Daoy (cell line): ENCODE measurements at places on chromosomes 2 and 18. TPM values are rescaled to one million over a fixed set of nuclear protein-coding genes. Genes with fewer than 3 reads are reported as not detected.

The NPPC gene
- total RNA-seq = not detected in 2 replicates

The C2orf66 gene
- not detected in 2 replicates for total RNA-seq

The HS6ST1 gene
- 10.3 and 13.0 TPM in 2 replicates for total RNA-seq

The EML6 gene
- total RNA-seq = 1.0 and 2.1 TPM in 2 replicates

The NEU4 gene
- not detected in 2 replicates for total RNA-seq

The DIPK1C gene
- total RNA-seq = not detected in 2 replicates

The OTOS gene
- 0.34 TPM in 1 of 2 replicates, not detected in the other for total RNA-seq

The COL4A3 gene
- total RNA-seq = 0.06 TPM in 1 of 2 replicates, not detected in the other

GRCh38 chr2:64607381-64608304, 46.1 kb downstream of the SERTAD2 start:
- no peak for DNase-seq

GRCh38 chr18:11388755-11389680, 220.4 kb upstream of the SLC35G4 start:
- no peak for DNase-seq

DNA sequence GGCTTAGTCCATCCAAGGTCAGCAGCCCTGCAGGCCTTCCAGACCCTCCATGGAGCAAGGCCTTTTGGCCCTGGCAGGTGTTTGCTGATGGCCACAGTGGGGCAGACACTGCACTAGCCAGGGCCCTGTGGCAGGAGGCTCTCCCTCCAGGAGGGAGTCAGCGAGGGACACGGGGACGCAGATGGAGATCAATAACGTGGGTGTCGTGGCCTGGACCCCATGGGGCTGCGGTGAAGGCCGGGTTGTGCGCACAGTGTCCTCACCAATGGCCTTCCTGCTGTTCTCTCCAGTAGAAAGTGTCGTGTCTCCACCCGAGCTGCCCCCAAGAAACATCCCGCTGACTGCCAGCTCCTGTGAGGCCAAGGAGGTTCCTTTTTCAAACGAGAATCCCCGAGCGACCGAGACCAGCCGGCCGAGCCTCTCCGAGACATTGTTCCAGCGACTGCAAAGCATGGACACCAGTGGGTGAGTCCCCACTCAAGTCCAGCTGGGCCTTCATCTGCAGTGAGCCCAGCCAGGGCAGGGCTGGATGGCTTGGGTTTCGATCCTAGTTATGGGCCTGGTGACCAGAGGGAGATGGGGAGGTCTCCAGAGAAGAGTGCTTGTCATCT, 65.4 kb downstream of the INPP5D start:
- no peak for DNase-seq

- DNase-seq = no peak
Observed at GRCh38 chr2:38450509-38450908, 73.4 kb upstream of the ATL2 start.

DNA sequence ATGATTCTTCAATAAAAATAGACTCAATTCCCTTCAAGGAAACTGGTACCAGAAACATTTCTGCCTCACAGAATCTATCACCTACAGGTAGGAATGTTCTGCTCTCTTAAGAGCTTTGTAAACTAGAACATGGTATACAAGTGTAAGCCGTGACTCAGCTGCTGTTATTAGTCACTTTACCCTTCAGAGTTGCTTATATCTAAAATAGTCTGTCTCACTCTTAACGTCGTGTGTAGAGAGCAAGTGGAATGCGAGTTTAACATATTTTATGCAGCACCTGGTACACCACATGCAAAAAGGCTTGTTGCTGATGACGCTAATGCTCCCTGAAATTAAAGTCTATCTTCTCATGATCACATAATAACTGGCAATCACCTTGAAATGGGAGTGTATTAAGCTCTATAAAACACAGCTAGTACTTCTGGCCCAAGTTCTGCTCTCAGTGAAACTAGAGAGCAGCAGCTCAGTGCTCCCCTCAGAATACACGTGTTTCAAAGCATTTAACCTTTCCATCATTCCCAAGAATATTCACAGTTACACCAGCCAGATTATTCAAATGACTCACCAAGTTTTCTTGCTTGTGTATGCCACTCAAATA, 420.0 kb downstream of the ZEB2 start:
- DNase-seq = peak; percentile 19

GRCh38 chr2:216698293-216698692, 2.9 kb upstream of the IGFBP5 start:
- DNase-seq = no peak

DNA sequence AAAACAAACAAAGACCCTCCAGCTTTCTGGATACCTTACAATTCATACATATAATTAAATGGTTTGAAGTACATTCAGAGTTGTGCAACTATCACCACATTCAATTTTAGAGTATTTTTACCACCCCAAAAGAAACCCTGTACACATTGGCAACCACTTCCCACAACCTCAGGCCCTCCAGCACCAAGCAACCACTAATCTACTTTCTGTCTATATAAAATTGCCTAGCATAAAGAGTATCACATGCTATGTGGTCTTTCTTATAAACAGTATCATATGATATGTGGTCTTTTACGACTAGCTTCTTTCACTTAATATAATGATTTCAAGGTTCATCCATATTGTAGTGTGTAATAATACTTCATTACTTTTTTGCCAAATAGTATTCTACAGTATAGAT, 7.3 kb downstream of the IER3IP1 start:
- no peak for DNase-seq

DNA sequence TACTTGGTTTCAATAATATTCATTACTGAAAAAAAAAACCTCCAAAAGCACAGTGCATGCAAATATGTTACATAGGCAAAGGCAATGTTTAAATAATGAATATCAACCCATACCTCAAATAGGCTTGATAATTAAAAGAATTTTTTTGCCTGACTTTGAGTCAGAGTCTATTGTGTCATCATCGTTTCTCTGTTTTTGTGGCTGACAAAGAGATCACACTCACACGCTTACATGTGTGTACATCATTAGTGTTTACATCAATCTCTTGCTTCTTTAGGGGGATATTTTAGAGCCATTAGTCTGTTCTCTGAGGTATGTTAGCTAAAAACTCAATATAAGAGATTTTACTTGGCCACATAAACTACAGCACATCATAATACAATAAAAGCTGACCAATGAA, 150.3 kb upstream of the MMADHC start:
- DNase-seq = no peak

DNA sequence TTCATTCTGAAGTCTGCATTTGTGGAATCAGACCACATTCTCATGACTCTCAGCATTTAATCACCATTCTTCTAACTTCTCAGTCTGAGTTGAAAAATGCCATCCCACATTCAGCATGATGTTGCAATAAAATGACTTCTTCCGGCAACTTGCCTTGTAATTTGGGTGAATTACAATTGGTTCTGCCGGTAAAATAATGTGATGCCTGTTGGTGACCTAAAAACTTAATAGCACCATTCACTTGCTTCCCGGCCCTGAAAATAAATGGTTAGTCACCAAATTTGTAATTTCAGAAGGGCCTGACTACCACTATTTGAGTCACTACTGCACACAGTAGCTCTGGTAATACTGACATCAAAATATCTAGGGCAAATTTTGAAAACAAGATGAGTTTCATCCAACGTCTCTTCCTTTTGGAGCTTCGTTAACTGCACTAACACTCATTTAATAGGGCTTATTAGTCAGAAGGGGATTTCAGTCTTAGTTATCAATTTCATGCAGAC, 637.1 kb upstream of the CHAC2 start:
- peak; percentile 8 for DNase-seq

- no peak for DNase-seq
Observed at GRCh38 chr2:65231121-65231520, 3.5 kb downstream of the ACTR2 start.

DNA sequence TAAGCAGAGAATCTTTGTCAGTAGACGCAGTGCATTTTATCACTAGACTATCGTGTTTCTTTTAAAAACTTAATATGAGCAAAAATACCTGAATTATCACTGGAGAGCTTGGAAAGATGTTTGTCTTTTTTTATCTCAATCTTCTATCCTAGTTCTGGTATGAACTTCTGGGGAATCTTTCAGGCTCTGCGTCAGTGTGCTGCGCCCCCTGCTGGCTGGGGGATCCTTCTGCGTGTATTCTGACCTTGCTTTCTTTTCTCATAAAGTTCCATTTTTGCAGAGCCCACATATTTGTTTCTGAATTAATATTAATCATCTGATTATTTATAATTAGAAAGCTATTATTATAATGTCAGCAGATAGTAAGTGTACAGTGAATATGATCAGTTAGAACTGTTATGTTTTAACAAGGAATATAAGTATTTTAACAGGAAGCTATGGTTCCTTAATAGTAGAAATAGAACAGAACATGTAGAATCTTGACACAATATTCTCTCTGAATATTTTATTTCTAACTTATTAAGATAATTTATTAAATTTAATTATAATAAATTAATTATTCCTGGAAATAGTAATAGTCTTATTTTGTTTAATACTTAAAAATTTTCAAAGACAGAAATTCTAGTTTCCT, 945.0 kb upstream of the CRIM1 start:
- DNase-seq = peak; percentile 32

DNA sequence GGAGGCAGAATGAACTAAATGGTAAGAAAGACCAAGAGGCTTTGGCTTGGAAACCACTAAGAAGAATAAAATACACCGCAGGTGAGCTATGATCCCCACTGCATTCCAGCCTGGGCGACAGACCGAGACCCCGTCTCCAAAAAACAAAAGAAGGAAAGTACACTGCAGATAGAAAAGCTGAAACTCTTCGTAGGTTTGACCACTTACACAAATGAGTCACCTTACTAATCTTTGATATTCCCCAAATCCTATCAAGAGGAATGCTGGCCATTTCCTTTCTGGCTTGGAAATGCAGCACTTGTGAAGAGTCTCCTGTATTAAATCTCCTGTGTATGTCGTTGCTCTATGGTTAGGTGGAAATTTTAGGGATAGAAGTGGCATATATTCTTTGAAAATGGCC, 108.8 kb downstream of the MTCL1 start:
- DNase-seq = peak; percentile 33

DNA sequence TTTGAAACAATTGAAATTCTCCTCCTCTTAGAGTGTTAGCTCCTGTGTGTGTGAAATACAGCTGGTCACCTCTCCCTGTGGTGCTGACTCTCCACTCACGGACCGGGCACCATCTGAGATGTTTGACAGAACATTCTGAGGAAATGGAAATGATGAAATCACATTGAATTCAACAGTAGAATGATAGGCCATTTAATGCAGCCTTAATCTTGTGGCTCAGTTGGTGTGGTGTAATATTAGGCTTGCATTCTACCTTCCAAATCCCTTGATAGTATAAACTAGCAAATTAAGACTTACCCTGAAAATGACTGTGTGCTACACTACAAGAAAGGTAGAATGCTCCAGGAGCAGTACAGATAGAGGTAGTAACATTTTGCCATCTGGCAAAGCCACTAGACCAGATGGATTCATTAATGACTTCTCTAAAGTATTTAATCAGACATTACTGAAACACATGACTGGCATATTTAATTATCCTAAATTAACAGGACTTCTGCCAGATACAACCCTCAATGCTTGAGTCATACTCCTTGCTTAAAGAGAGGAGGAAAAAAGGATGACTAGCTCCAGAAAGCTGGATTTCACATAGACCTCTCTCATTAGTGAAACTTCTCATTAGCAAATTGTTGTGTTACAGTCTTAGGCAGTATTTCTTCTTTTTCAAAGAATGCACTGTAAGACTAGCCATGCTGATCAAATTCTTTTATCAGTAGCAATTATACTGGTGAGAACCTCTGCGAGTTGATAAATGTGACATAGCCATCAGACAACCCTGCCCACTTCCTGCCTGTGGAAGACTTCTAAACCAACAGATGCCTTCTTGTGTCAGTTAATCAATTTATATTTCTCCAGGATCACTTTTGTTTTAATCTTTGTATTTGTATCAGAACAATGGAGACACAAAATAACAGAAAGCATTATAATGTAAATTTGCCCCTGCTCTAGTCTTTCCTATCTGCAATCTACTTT, 80.6 kb downstream of the EML6 start:
- DNase-seq = no peak

GRCh38 chr2:26421961-26422360, 20.2 kb downstream of the DRC1 start:
- no peak for DNase-seq

- no peak for DNase-seq
Observed at GRCh38 chr2:32965523-32966171, 18.9 kb downstream of the LTBP1 start.

DNA sequence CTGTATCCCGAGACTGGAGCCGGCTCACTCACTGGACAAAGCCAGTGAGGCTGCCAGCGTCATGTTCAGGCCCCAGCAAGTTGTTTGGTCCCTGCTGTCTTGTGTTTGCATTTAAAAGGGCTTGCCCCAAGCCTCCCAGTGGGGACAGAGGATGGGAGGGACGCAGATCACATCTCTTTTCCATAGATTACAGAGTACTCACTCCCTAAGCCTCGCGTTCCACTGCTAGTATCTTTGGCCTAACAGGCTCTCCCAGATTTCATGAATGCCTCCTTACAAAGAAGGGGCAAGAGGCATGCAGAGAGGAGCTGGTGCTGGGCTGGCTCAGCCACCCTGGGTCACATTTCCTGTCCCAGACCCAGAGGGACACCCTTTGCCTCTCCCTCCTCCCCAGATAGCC, 59.1 kb downstream of the CMPK2 start:
- no peak for DNase-seq

DNA sequence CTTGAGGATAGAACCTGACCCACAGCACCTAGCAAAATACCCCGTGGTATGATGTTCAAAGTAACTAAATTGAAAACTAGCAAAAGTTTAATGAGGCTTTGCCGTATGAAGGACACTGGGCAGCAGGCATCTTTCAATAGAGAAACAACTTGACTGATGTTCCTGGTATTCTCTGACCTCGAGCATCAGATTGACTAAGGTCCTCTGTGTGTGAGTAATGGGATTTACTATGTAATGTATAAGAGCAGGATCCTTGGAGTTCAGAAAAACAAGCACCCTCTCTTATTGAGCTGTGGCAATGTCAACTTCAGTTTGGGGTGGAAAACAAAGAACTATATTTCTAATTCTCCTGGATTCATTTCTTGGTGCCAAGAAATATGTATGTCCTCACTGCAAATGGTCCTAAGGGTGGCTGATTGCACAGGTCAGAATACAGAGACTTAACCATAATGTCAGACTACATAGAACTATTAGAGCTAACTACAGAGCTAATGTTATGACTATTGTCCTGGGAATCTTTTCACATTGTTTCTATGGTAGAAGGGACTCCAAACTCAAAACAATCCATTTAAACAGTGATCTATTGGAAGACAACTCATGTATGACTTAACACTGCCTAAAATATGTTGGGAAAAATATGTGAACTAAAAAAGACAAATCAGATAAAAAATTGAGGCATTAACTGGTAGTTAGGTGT, 4.4 kb downstream of the TNFAIP6 start:
- DNase-seq = no peak

DNA sequence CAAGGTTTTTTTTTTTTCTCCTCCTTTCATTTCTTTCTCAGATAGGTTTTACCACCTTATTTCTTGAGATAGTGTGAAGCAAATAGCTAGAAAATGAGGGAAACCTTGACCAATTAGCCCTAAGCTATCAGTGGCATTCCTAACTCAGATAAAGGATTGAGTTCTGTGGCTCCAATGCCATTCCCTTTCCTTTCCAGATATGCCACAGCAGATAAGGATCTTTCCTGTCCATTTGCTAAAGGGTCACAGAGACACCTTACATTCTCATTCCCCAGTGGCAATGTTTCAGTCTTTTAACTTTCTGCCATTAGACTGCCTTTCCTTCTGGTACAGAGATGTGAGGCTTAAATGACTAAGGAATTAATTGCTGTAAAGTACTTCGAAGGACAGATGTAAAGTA, 81.7 kb downstream of the MGAT5 start:
- no peak for DNase-seq

GRCh38 chr2:183250061-183250460, 125.8 kb downstream of the NUP35 start:
- DNase-seq = no peak
